Stomach (tissue), 19 donors: ENCODE measurements at places on chromosomes 2 and 18.

- no peak for DNase-seq
Observed at GRCh38 chr18:35525795-35526494, 28.2 kb upstream of the INO80C start.

- DNase-seq: no peak
Observed at GRCh38 chr2:95050385-95051300, 25.1 kb downstream of the MAL start.

DNA sequence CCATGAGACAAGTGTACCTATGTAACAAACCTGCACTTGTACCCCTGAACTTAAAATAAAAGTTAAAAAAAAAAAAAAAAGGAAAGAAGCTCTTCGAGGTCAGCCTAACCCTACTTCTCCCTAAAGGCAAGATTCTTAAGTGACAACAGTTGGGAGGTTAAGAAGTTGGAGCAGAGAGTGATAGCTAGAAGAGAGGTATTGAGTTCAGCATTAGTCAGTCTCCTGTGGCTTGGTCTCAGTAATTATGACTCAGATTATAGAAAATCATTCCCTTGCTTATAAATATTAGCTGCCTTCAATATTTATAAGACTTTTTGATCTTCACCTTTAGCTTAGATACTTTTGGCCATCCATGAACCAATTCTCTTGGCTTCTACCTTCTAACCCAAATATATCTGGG, 926.8 kb upstream of the SLC39A10 start:
- DNase-seq: no peak

DNA sequence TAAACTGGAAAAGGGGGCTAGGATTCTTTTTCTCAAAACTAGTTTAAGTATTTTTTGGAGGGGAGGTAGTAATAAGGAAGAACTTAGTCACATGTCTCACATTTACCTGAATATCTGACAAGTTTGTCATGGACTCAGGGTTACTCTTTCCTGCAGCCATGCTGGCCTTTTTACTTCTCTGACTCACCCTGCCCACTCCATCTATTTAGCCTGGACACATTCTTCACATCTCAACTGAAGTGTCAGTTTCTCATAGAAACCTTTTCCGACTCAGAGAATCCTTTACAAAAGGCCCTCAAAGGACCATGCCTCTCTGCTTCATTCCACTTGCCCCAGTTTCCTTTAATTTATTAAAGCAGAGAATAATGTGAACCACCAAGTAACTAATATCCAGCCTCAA, 42.6 kb downstream of the SCN7A start:
- no peak for DNase-seq

GRCh38 chr18:54203914-54204313, 20.6 kb downstream of the MBD2 start:
- no peak for DNase-seq

GRCh38 chr2:197506658-197507057, 6.5 kb downstream of the HSPE1 start:
- DNase-seq: no peak

GRCh38 chr2:42928692-42929545, 136.5 kb upstream of the HAAO start:
- no peak for DNase-seq

- no peak for DNase-seq
Observed at GRCh38 chr2:177154809-177155208, 57.8 kb upstream of the HNRNPA3 start.

DNA sequence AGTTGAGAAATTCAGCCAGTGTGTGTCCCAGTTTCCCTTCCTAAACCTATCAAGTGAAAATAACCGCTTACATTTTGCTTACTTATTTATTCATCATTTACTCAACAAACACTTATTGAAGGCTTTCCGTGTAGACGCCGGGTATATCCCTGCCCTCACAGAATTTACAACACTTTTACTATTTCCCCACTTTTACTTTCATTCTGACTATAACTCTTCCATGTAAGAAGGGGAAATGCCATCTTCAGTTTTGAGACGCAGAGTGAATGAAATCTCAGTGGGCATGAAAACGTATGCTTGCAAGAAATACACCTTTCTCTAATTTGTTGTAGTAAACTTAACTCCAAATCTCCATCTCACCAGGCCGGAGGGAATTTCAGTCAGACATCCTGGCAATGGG, 251.0 kb upstream of the CHAC2 start:
- DNase-seq: no peak

DNA sequence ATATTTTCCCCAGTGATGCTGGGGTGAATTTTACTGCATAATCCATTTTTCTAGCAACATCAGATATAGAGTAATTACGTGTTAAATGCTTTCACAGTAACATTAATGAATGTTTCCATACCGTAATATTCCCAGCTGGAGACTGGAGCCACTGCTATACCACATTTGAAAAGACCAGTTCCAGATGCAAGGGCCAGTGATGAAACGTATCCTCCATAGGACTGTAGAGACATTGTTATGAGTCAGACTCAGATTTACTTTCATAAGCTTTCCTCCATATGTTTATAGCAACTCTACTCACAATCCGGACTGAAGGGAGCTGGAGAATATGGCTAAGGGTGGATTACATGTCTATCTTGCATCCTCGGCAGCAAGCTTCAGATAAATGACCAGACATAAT, 22.7 kb upstream of the GCG start:
- DNase-seq: no peak

- DNase-seq: no peak
Observed at GRCh38 chr18:30113454-30113853, 929.1 kb downstream of the DSC3 start.

DNA sequence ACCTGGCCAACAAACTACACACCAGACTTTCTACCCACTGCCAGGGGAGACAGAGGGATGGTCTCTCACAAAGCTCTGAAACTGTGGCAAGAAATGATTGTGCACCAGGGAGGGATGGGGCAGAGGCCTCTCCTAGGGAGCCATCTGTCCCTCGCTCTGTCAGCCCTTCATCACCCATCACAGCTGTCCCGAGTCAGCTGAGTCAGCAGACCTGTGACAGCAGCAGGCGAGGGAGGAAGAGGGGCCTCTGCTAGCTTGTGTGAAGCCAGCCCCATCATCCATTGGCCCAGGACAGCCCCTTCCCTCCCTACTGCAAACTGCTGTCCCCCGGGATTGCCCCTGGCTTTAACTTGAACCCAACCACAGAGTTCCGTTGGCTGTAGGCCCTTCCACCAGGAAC, 5.0 kb downstream of the SH2D6 start:
- DNase-seq: no peak

- no peak for DNase-seq
Observed at GRCh38 chr18:68299906-68300305, 415.0 kb downstream of the TMX3 start.

GRCh38 chr2:127560201-127560930, 24.9 kb downstream of the MYO7B start:
- peak; percentile 4 for DNase-seq

DNA sequence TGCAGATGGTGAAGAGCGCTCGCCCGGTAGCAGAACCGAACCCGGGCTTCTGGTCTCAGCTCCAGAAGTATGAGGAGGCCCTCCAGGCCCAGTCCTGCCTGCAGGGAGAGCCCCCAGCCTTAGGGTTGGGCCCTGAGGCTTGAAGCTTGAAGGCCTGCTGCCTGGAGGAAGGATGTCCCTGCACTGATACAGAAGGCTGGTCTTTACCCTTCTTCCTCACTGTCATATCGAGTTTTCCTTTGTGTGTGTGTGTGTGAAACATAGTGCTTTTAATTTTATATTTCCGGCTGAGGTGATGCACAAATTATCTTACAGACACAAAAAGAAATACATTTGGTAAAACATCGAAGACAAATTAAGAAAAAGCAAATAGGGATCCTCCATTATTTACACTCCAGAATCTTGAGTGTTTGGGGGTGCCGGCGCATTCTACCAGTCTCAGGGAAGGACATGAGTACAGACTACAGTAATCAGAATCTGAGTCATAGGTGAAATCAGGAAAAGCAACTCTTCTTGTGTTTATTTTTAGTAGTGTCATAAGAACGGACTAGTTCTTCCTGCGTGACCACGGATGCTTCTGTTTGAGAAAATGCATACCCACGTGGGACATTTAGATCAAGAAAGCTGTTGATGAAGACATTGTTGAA, 1.3 kb downstream of the DUSP28 start:
- DNase-seq: no peak

- no peak for DNase-seq
Observed at GRCh38 chr2:171318463-171318934, 115.3 kb downstream of the METTL8 start.

GRCh38 chr2:162090109-162090508, 16.1 kb upstream of the DPP4 start:
- no peak for DNase-seq

DNA sequence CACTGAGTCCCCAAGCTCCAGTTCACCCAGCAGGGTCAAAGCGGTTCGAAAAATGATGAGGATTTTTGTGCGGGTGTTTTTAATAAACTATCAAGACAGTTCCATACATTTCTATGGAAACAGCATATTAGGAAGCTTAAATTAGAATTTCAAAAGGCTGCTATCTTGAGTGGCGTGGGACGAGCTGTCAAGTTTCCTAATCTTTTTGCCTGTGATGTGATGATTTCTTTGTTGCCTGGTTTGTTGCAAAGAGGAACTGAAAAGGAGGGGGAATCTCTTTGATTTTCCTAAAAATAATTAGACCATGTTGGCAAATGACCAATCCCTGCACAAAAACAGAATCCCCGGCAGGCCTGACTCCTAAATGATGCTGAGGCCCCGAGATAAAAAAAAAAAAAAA, 66.1 kb upstream of the ATG16L1 start:
- DNase-seq: no peak

DNA sequence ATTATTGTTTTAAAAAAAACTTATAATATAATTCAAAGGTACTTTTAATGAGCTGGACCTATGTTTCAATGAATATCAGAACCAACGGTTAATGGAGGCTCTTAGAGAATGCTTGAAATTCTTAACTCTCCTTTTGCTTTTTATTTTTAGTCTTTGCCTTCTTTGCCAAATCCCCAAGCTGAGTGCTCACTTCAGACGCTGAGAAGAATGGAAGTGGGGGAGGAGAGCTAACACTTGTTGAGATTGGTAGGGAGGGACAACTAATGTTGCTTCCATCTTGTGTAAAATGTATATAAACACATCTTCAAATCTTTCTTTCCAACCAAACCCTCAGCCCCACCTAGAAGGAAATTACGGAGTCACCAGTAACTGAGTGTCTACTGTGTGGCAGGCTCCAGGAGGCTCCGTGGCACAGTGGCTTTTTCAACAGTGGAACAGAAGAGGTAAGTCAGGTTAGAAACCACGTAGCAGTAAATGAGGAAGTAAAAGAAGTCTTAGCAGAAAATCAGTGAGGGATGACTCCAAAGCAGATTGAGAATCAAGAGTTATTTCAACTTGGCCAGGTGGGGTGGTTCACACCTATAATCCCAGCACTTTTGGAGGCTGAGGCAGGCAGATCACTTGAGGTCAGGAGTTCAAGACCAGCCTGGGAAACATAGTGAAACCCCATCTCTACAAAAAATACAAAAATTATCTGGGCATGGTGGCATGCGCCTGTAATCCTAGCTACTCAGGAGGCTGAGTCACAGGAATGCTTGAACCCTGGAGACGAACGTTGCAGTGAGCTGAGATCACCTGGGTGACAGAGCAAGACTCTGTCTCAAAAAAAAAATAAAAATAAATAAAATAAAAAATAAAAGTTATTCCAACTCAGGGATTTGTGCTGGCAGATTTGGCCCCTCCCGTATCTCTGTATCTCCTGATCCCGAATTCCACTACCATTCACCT, 45.0 kb upstream of the CREB1 start:
- no peak for DNase-seq

DNA sequence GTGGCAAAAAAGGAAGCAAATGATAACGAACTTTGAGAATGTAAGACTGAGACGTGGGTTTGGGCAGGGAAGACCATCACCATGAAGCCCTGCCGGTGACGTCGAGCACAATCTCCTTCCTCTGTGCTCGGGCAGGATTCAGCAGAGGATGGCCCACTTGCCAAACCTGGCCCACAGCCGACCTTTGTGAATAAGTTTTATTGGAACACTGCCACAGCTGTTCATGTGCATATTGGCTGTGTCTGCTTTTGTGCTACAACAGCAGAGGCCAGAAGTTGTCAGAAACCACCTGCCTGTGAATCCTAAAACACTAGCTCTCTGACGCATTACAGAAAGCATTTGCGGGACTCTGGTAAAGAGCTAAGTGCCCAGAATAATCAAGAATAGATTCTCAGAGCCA, 223.9 kb downstream of the MYT1L start:
- no peak for DNase-seq

DNA sequence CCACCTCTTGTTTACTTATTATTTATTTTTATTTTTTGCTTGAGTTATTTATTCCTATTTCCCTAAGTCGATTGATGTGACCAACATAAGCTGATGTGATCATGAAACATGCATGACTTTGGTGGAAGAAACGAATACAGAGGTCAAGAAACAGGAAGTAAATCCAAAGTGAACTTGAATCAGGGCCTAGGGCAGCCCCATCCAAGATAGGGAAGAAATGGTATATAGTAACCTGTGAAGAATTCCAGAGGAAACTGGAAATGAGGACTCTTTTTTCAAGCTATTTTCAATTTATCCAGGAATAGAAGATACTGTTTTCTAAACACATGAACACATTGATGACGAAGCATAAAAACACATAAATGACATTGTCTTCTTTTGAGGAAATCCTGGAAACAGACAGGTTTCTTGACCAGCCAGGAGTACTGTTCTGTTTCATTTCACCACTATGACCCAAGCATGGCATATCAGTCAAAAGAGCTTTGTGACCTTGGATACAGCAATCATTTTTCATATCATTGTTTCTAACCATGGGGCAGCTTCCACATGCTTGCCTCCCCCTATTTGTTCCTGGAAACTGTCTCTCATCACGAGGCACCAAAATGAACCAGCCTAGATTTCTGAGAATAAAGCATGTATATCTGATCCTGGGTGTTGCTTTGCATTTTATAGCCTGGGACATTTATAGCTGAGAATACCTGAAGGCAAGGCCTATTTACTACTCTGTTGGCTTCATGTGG, 9.1 kb upstream of the LCLAT1 start:
- DNase-seq: no peak

DNA sequence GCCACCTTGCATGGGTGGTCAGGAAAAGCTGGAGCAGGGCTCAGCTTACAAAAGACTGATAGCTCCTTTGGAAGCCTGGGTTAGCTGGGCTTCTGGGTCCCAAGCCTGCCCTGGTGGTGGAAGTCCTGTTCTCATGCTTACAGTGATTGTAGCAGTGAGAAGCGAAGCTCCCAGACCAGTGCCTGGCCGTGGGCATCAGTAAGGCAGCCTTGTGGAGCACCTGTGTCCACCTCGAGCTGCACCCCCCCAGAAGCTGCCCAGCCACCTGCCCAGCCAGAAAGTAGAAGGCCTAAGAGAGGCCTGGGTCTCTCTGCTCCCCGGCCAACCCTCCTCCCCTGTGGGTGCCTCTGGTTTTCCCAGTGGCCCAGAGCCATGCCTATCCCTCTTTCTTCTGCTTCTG, 10.5 kb downstream of the GLI2 start:
- DNase-seq: no peak

GRCh38 chr2:112959109-112959812, 18.5 kb upstream of the IL36G start:
- peak; percentile 31 for DNase-seq

- peak; percentile 15 for DNase-seq
Observed at GRCh38 chr18:27656167-27656778, 471.2 kb upstream of the CHST9 start.

DNA sequence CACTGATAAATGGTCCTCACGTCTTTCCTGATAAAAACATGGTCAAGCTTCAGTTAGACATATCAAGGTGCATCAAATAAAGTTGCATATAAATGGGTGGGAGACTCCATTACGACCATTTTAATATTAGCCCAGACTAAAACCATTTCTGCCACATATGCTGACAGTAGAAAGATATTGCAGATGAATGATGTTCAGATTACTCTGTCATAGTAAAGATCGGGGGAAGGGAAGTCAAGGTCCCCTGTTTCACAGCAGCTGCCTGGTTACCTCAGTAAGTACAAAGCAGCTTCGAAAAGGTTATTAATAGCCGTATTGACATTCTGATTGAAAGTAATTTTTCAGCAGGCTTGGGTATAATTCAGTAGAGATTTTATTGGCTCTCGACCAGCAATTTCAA, 927.7 kb upstream of the CDH2 start:
- no peak for DNase-seq
